ENCODE measurements at places on chromosomes 12 and 14.

- DNase-seq, result no peak
These were observed 77.5 kb upstream of the CPSF6 start for GRCh38 chr12:69161829-69162228.

DNA sequence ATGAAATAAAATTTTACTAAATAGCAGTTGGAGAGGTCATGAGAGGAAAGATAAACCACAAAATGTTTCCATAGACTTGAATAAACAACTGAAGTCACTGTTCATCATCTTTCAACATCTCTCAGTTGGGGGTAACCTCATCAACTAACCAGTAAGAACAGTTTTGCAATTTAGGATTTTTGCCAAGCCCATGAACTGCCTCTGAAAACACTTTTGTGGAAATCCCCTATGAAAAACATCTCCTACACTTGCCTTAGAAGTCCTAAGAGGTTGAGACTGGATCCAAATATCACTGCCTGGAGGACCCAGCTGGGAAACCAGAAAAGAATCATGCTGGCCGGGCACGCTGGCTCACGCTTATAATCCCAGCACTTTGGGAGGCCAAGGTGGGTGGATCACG lies 273.1 kb downstream of the C12orf50 start:
- DNase-seq, result no peak

GRCh38 chr12:102294568-102294967 lies 96.9 kb upstream of the PMCH start:
- no peak for DNase-seq

- DNase-seq, result no peak
These were observed 102.8 kb upstream of the RASSF8 start for GRCh38 chr12:25855716-25856115.

- DNase-seq, result no peak
These were observed 811 bp upstream of the INF2 start for GRCh38 chr14:104688505-104689108.

All from stimulated activated CD8-positive, alpha-beta memory T cell treated with anti-CD3 and anti-CD28 coated beads, Interleukin-7, amount 100 ng/mL, for 1 hour (primary cell).